GM04504 (cell line): ENCODE measurements at places on chromosomes 6 and 20.

DNA sequence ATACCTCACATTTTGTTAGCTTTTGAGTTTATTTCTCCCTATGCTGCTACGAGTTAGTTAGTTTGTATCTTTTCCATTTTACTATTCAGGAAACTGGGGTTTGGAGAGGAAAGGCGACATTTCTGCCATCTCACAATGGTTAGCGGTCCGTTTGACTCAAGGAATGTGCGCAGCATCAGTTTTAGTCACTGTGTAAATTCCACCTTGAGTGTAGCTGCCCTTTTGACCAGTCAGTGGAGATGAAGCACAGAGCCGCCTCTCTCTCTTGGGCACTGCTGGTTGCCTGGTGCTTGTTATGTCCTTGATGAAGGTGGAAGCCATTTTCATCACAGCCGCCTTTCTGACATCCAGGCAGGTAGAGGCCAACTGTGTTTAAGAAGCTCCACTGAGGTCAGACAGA is 185.5 kb downstream of the SCP2D1 start:
- no peak for DNase-seq

- no peak for DNase-seq
Observed at GRCh38 chr6:18101873-18102272, 20.6 kb downstream of the NHLRC1 start.

- DNase-seq, result no peak
Observed at GRCh38 chr6:110471726-110472365, 4.6 kb downstream of the SLC22A16 start.

- DNase-seq, result no peak
Observed at GRCh38 chr6:165222315-165223025, 86.9 kb downstream of the C6orf118 start.

DNA sequence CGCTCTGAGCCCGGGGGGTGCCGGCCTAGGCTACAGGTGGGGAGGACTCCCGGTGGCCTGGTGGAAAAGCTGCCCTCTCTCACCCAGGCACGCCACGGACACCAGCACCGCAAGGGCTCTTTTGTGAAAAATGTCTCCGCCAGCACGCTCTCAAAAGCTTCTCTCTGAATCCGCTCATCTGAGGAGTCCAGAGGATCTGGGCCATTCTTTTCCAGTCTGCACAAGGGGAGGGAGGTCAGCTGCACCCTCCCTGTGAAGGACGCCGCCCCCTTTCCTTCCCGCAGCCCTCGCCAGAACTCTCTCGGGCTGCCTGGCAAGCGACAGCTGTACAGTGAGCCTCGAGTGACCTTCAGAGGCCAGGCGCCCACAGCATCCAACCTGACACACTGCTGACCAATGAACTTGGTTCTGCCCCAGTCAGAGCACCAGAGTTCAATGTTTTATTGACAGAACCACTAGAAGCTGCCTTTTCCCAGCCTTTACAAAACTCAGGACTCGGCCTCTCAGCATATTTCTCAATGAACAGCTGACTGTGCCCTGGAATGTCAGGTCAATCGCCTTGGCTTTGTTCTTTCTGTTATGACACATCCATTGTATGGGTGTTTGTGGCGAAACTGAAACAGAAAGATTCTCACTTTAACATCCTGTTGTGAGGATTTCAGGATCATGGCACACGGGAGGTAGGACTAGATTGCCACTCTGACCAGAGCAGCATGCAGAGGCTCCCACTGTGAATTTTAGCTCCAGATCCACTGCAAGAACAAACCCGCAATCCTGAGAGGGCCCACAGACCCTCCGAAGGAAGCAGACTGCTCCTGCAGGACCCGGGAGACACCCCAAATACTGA is 26.7 kb downstream of the SERPINB9 start:
- DNase-seq, result peak; percentile 73
